ENCODE measurements at places on chromosomes 3 and 15.

- DNase-seq, result no peak
These were observed 238.8 kb upstream of the WNT5A start for GRCh38 chr3:55725681-55726500.

GRCh38 chr3:122146466-122146865 lies 37.0 kb upstream of the CASR start:
- no peak for DNase-seq

- DNase-seq, result no peak
These were observed 121.4 kb upstream of the GMNC start for GRCh38 chr3:190983875-190984274.

GRCh38 chr3:188071636-188072035 lies 82.3 kb upstream of the LPP start:
- DNase-seq, result no peak

- DNase-seq, result no peak
These were observed 2.0 kb downstream of the FOXL2NB start for GRCh38 chr3:138949002-138949418.

All from stimulated activated CD8-positive, alpha-beta memory T cell treated with anti-CD3 and anti-CD28 coated beads, Interleukin-7, amount 100 ng/mL, for 1 hour (primary cell).